RWPE1 (cell line): ENCODE measurements at places on chromosomes 12 and 14.
A peak's percentile ranks its signal among the peaks of the same experiment; 100 is the strongest.

- no peak for DNase-seq
Measured at GRCh38 chr14:74065746-74066575, 18.3 kb downstream of the ALDH6A1 start.

DNA sequence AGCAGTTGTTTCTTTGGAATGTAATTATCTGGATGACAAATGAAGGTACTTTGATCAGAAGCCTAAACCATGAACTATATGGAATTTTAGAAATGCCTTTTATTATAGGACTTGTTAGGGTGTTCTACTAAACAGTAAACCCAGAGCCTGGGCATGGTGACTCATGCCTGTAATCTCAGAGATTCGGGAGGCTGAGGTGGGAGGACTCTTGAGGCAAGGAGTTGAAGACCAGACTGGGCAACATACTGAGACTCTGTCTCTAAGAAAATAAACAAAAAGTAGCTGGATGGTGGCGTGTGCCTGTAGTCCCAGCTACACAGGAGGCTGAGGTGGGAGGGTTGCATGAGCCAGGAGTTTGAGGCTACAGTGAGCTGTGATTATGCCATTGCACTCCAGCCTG, 23.9 kb downstream of the PALS1 start:
- no peak for DNase-seq

- peak; percentile 88 for DNase-seq
Measured at GRCh38 chr12:47819896-47820630, at the start of gene HDAC7. TSS of gene HDAC7 (minus strand) at chr12:47819903. CDS start at chr12:47819785, 118 bp downstream.

DNA sequence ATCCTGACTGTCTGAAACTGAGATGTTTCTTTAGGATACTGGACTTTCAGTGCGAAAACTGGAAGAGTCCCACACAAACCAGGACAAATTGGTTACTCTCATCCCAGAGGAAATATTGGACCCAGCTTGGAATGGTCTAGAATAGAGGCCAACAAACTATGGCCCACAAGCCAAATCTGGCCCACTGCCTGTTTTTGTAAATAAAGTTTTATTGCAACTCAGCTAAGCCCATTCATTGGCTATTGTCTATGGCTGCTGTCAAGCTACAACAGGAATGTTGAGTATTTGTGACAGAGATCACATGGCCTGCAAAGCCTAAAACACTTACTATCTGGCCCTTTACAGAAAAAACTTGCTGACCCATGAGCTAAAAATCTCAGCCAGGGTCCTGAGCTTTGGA, 6.5 kb downstream of the WSCD2 start:
- no peak for DNase-seq

- no peak for DNase-seq
Measured at GRCh38 chr14:92704036-92704804, 44.2 kb downstream of the LGMN start.

- DNase-seq = no peak
Measured at GRCh38 chr12:88756153-88756552, 175.9 kb upstream of the KITLG start.

- no peak for DNase-seq
Measured at GRCh38 chr14:94903883-94904282, 134.0 kb upstream of the GSC start.

- no peak for DNase-seq
Measured at GRCh38 chr12:113612076-113612728, 140.5 kb upstream of the LHX5 start.

GRCh38 chr14:104871145-104871655, 6.1 kb downstream of the CEP170B start:
- DNase-seq = no peak

- no peak for DNase-seq
Measured at GRCh38 chr12:94261119-94261518, 112.7 kb downstream of the PLXNC1 start.

GRCh38 chr14:51328772-51329353, 88.8 kb downstream of the TMX1 start:
- no peak for DNase-seq

GRCh38 chr14:52961060-52961639, 10.3 kb upstream of the FERMT2 start:
- DNase-seq = peak; percentile 72

DNA sequence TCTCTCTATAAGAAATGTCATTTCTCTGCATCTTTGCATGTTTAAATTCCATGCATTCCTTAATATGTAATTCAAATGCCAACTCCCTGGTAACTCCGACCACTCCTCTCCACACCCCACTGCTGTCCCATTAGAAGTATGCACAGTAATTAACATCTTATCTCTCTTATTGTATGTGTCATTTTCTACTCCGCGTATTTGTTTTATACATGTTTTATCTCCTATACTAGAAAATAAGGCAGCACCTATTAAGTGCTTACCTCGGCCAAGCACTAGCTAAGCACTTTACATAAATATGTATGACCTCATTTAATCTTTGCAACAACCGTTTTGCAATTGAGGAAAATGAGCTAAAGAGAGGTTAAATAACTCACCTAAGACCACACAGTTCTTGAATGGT, 469.8 kb downstream of the BCAT1 start:
- DNase-seq = peak; percentile 5

DNA sequence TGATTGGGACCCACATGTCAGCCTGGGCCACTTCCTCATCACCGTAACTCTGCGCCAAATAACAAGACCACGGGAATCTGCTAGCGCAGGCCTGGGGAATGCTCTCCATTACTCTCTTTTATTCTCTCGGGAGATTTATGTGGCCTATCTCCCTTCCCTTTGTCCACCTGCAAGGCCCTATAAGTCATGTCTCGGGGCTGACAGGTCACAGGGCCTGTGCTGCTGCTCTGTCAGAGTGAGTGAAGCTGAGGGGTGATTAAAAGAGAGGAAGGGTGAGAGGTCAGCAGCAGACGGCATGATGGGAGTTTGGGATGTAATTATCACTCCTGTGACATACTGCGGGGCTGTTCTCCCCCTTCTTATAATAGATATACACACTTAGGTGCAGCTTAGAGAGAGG, 26.2 kb upstream of the GPATCH2L start:
- DNase-seq = no peak

DNA sequence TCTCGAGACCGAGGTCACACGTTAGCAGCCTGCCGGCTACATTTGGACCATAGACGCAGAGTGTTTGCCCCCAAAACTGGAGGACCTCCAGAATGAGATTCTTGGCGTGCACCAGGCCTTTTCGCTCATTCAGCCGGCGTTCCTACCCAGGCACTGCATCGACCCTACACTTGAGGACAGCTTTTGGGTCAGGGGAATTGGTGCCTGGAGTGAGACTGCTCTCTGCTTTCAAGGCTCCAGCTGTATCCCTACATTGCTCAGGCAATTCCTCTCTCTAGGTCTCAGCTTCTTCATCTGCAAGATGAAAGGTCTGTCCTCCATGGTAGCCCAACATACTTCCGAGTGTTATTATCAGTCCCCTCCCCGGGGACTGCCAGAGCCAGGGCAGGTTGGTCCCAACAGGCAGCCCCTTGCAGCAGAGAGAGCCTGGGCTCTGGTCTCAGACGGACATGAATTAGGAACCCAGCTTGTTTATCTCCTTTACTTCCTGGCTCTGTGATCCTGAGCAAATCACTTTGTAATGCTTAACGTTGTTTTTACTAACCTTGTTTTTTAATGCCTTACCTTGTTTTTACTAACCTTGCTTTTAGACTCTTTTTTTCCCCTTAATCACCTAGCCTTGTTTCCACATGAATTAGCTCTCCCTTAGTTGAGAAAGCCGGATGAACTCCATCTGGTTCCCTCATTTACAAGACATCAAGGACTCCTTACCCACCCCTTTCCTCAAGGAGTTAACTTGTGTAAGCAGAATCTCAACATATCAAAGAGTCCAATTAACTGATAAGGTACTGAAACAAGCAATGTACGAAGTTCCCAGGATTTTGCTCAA, 892 bp downstream of the TCHP start:
- DNase-seq = peak; percentile 33

DNA sequence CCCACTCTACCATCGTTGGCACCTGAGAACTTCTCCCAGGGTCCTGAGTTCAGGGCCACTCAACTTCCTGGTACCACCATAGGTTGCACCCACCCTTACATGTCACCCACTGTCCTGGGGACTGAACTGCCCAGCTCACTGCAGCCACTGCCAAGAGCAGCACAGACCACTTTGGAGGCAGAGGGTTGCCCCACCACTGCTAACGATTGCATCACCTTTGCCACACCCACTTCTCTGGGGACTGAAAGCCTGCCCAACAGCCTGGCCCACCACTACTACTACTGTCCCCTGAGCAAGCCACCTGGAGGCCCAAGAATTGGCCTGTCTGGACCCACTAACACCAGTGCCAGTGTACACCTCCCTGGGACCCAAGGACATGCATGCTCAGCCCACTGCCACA, 27.6 kb downstream of the CACNA2D4 start:
- no peak for DNase-seq

- DNase-seq = no peak
Measured at GRCh38 chr14:104304451-104305351, 166.3 kb downstream of the KIF26A start.

DNA sequence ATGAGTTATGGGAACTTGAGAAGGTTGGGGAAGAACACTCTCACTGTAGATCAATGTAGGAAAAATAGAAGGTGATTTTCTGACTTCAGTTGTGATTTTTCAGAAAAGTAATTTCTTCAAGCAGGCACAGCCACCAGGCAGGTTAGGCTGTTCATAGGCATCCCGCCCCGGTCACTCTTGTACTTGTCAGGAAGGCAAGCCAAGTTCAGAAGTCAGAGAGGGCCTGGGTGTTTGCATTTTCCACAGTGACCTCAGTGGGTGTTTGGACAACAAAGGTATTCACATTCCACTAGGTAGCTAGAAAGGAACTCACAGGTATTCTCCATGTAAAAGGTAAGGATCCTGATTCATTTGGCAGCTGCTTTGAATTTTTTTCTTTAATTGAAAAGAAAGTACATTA, 3.0 kb upstream of the FAM234B start:
- no peak for DNase-seq

GRCh38 chr12:100646896-100647295, 73.4 kb downstream of the GAS2L3 start:
- no peak for DNase-seq

- DNase-seq = no peak
Measured at GRCh38 chr12:66744956-66745383, 66.1 kb upstream of the GRIP1 start.

DNA sequence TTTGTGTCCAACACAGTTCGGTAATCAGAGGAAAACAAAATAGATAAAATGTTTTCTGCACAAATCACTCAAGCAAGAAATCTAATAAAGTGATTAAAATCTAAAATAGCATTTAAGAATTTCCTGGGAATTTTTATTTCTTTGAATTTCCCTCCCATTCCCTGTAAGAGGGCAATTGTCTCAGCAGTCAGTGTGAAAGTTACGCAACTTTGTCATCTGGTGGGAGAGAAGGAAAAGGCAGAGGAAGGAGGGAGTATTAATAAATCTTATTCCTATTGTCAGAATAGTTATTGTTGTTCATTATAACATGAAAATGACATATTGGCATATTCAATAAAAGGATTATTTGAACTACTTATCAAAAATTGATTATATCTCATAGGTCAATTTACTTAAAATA, 464.9 kb downstream of the PRKD1 start:
- DNase-seq = no peak

DNA sequence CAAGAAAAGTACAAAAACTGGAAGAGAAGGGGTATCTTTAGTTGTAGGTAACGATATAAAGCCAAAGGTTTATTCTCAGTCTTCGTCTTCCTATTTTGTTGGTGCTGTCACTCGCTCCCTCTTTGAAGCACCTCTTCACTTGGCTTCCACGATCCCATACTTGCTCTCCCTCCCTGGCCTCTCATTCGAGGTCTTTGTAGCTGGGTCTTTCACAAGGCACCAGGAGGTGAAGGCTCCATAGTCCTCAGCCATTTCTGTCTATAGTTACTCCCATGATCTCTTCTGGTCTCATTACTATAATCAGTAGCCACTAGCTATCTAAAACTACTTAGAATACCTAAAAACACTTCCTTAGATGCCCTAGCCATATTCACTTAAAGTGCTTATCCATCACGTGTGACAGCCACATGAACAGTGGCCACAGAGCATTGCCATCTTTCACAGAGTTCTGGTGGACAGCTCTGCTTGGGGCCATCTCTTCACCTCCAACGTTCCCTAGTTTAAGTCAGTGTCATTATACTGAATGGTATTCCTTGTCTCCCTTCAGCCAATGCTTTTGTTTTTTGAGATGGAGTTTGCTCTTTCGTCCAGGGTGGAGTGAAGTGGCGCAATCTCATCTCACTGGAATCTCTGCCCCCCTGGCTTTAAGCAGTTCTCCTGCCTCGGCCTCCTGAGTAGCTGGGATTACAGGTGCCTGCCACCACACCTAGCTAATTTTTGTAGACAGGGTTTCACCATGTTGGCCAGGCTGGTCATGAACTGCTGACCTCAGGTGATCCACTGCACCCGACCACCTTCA, 57.1 kb downstream of the ATP2A2 start:
- DNase-seq = no peak
